CD4-positive, alpha-beta T cell treated with Interleukin-10 for 1 hour (primary cell): ENCODE measurements at places on chromosomes 6 and 20.

- no peak for DNase-seq
Observed at GRCh38 chr6:45667300-45667699, 289.6 kb upstream of the SUPT3H start.

GRCh38 chr20:33415948-33416347 lies 14.6 kb upstream of the CDK5RAP1 start:
- DNase-seq, result peak; percentile 11

GRCh38 chr6:114080891-114081510 lies 110.1 kb upstream of the HDAC2 start:
- no peak for DNase-seq

GRCh38 chr20:13638162-13638495 lies 603 bp downstream of the TASP1 start:
- no peak for DNase-seq

- DNase-seq, result peak; percentile 31
Observed at GRCh38 chr6:155050311-155050710, 55.2 kb downstream of the TIAM2 start.

- no peak for DNase-seq
Observed at GRCh38 chr6:51554029-51554428, 533.4 kb downstream of the PKHD1 start.

DNA sequence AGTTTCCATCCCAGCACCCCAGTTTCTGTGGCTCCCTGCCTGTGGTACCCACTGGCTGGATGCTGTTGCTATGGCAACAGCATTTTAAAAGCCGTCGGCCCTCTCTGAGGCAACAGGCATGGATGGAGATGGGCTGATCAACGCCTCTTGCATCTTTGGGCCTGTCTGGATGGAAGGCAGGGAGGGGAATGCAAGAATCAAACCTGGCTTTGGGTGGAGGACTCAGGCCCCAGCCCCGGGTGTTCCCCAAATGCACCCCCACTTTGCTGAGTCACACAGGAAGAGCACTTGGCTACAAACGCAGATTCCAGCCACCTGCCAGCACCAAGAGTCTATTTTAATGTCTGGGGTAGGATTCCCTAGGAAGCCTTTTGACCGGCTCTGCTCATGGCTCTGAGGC lies 45.7 kb upstream of the TGM2 start:
- no peak for DNase-seq

DNA sequence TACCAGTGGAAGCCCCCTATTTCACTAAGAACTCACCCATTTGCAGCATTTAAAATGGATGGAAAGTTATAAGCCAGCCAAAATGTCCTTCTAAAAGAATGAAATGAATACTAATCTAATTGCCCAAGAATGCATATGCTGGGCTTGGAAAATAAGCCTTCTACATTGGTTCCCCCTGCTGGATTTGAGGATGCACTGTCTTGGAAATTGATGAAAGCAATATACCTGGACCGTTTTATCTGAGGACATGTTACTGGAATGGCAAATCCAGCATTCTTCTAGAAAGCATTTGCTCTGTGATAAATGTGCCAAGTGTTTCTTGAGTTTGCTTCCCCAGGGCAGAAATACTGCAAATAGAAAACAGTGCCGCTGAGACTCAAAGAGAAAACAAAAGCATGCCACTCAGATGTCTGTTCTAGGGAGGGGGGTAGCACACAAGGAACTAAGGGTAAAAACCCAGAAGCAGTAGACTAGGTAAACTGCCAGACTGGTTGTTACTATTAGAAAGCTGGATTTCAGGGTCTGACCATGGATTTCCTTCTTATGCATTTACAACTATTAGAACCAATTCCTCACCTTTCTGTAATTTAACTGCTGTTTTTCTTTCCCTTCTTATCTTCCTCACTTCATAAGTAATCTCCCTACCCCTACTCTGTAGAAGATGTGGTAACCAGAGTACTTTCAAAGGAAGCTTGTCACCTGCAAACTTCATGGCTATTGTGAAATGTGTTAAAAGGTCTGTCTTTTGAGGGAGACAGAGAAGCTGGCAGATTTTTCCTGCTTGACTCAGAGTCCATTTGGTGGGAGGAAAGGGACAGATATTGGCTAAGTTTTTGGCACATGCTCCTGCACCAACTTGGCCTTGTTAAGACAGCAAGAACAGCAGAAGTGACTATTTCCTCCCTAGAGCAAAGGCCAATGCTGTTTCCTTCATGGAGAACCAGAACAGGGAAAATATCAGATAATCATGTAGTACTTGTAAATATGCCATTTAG lies 642.6 kb downstream of the KIF16B start:
- no peak for DNase-seq

- peak; percentile 68 for DNase-seq
Observed at GRCh38 chr6:25223490-25223991, 55.6 kb upstream of the CARMIL1 start.

DNA sequence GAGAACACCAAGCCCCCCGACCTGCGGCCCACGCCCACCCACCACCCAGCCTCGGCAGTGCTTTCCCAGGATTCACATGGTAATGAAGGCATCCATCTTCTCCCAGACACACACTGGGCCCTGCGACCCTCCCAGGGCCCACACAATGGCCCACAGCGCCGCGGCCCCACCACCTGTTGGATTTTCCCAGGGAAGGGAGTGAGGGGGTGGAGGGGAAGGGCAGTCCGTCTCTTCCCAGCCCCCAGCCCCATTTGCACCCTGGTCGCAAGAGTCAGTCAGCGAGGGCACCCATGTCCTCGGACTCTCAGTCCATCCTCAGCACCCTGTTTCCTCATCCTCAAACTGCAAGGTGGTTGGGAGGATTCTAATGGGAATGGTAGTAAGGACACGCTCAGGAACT lies 23.7 kb upstream of the ID1 start:
- DNase-seq, result no peak

DNA sequence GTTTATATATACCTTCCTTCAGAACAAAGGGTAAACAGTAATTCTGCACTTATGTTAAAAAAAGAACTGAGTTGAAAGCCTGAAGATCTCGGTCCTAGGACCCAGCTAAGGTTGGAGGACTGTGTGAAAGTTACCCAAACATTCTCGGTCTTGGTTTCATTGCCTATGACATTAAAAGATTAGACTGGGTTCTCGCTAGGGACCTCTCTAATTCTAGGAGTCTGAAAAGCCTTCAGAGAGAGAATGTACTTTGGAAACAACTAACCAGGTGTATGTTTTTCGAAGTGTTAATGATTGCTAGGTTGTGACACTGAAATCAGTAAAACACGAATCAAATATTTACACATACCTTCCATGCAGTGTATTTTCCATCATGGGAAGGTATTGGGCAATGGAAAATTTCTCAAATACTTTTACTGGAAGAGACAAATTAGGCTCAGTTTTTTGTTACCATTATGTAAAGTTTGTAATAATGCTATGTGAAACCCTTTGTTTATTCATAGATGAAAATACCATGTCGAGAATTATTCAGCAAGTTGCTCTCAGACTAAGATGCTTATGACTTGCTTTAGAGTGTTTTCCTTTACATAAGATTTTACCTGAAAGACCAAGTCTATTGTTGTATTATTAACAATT lies 113.7 kb upstream of the LOC128125822 start:
- no peak for DNase-seq

- DNase-seq, result no peak
Observed at GRCh38 chr20:9480066-9480465, 34.3 kb upstream of the LAMP5 start.

DNA sequence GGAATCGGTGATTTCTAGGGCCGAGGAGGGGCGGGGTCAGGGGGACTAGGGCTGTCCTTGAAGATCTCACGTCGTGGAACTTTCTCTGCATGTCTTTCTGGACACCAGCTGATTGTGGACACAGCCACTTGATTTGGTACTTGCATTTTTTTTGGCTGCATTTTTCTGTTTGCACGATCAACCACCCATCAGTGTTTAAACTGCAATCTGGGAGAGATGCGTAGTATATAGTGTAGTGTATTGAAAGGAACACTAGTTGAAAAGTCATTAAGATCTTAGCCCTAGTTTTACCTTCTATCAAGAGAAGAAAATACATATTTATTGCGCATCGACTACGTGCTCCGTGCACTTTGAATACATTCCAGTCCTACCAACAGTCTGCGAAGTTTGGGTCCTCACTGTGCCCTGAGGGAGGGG lies 657 bp downstream of the NT5DC1 start:
- DNase-seq, result no peak

GRCh38 chr6:148395583-148396101 lies 53.0 kb downstream of the SASH1 start:
- DNase-seq, result no peak

GRCh38 chr6:55713436-55713835 lies 134.4 kb upstream of the HMGCLL1 start:
- DNase-seq, result no peak

DNA sequence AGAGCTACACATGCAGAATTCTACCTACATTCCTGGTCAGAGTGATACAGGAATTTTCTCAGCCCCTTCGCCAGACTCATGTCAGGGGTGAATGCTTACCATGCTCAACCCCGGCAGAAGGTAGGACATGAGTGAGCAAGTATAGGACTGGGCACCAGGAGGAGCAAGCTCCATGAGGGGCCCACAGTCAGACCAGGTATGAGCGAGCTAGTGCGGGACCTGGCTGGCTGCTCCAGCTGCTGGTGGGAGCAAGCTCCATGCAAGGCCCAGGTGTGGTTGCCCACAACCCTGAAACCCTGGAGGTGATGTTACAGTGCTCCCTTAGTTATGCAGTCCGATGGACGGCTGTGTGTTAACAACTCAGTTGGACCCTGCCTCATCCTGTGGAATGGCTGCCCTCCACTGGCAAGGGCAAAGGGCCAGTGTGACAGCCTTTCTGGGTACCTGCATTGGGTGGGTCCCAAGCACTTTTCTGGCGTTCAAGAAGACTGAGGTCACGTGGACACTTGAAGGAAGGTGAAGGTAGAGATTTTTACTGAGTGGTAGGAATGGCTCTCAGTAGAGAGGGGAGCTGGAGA lies 503.5 kb upstream of the CITED2 start:
- DNase-seq, result no peak

DNA sequence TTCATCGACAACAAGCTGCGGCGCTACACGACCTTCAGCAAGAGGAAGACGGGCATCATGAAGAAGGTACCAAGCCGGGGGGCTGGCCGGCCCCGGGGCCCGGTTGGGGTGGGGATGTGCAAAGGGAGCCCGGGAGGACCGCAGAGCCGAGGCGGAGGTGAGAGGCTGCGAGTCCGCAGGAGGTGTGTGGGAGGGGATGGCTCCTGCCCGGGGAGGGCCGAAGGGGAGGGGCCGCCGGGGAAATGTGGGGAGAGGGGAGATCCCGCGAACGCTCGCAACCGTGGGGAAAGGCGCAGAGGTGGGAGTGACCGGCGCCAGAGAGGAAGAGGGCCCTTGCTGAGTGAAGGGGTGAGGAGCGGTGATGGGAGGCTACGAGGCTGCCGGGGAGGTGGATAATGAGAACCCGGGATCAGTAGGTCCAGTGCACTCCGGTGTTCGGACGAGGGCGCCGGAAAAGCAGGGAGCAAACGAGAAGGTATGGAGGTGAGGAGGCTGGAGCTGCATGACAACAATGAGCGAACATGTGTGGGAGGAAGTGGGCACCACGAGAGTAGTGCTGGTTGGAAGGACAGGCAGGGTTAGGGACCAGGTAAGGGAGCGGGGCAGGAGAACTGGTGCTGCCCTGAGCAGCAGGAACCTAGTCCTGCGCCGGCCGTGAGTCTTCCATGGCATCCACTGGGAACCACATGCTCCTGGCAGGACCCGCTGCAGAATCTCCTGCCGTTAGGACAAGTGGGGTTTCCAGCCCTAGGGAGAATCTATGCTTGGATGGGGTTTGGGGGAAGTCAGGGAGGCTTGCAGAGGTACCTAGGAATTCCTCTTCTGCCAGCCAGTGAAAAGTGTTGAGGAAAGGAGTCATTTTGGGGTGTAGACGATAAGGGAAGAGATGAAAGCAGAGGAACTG lies 1.3 kb downstream of the SRF start:
- peak; percentile 62 for DNase-seq

DNA sequence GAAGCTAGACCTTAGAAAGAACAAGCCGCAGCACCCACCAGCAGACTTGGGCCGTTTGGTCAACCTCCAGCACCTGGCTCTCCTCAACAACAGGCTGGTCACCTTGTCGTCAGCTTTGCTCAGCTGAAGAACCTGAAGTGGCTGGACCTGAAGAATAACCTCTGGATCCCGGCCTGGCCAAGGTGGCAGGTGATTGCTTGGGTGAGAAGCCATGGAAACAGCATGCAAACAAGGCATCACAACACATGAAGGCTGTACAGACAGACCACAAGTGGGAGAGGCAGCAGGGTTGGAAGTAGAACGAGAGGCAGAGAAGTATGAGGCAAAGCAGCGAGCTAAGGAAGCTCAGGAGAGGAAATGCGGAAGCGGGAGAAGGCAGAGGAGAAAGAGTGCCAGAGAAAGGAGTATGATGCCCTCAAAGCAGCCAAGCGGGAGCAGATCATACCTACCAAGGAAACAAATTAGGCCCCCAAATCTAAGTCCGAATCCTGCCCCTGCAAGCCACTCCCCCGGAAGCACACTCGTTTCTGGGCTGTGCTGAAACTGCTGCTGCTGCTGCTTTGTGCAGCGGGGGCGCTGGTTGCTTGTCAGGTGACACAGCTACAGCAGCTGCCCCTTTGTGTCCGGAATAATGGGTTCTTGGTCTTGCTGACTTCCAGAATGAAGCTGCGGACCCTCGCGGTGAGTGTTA lies 121.6 kb upstream of the LGSN start:
- DNase-seq, result peak; percentile 12

DNA sequence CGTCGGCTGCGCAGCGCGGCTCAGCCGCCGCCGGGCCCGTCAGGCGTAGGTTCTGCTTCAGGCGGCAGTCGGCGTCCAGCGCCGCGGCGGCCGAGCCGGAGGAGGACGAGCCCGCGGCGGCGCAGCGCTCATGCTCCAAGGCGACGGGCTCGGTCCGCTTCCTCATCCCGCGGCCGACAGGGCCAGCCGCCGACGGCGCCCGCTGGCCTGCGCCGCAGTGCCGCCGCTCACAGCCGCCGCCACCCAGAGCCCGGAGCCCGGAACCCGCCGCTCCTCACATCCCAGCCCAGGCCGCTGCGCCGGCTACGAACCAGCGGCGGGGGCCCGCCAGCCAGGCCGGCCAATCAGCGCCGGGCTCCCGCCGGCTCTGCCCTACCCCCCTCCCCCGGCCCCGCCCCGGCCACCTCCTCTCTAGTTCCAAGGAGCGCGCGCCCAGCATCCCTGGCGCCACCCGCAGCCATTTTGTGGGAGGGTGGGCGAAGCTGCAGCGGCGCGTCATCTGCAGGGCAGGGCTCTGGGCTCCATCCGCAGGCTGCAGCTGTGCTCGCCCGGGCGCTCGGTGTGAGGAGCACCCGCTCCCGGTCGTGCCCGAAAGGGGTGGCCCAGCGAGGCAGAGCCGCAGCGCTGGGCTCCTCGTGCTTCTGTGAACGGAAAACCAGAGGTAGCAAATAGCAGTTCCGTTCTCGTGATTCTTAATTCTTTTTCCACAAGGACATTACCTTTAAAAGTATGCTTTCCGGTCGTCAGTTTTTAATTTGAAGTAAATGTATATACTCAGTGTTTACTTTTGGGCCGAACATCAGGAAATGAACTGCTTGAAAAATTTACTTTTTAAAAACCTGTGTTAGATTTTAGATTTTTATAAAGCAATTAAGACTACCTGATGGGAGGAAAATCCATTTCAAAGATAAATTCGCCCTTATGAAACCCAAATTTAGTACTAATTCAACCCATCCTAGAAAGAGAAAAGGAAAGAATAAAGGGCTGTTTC lies at the start of gene ABHD12:
TSS of gene ABHD12 (minus strand) at position 298 of the 991 bp plus-strand sequence. CDS start at position 166, 132 bp downstream.
- DNase-seq, result peak; percentile 94

- DNase-seq, result no peak
Observed at GRCh38 chr6:169365567-169366257, 112.1 kb upstream of the THBS2 start.
